Activated T-cell treated with anti-CD3 and anti-CD28 coated beads for 48 hours (primary cell): ENCODE measurements at places on chromosomes 4 and X.
A peak's percentile ranks its signal among the peaks of the same experiment; 100 is the strongest.

DNA sequence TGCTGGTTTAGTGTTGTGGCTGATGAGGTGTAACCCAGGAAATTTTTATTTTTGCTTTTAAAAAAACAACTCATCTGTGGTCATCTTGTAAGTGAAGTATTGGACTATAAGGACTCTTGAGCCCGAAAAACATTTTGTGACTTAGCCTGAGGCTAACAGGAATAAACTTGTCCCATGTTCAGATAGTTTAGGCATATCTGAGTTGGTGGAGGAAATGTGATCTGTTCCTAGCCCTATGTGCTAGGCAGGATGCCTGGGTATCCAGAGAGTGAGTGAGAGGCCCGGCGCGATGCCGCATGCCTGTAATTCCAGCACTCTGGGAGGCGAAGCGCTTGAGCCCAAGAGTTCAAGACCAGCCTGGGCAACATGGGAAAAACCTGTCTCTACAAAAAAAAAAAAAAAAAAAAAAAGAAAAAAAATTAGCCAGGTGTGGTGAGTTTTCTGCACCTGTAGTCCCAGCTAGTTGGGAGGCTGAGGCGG is 3.7 kb downstream of the SMS start:
- no peak for DNase-seq

GRCh38 chr4:94305466-94306225 is 37.0 kb downstream of the HPGDS start:
- DNase-seq: no peak

DNA sequence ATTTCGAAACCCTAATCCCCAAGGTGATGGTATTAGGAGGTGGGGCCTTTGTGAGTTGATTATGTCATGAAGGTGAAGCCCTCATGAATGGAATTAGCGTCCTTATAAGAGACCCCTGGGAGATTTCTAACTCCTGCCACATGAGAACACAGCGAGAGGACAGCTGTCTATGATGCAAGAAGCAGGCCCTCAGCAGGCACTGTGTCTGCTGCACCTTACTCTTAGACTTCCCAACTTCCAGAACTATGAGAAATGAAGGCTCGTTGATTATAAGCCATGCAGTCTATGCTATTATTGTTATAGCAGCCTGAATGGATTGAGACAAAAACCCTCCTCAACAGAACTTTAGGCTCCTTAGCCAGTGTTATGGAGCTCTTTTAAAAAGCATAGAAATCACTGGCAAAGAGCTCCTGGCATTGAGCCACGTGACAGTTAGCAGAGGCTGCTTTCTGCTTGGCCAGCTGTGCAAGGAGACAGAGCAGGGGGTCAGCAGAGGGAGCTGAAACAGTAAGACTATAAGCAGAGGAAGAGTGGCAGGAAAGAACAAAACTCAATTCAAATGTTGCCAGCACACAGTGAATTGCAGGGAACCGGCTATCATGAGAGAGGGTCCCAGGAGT is 219.2 kb upstream of the FAT1 start:
- DNase-seq: no peak

DNA sequence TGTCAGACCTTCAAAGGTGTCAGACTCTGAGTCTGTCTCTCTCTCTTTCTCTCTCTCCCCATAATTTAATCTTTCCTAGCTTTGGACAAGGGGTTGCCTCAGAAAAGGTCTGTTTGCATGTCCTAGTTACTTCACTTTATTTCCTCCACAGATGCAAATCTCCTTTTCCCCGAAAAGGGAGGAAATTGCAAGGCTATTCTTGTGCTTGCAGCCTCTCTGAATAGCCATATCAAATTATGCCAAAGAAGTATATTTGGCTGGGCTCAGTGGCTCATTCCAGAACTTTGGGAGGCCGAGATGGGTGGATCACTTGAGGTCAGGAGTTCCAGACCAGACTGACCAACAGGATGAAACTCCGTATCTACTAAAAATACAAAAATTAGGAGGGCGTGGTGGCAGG is 145.6 kb upstream of the GATB start:
- DNase-seq: no peak

DNA sequence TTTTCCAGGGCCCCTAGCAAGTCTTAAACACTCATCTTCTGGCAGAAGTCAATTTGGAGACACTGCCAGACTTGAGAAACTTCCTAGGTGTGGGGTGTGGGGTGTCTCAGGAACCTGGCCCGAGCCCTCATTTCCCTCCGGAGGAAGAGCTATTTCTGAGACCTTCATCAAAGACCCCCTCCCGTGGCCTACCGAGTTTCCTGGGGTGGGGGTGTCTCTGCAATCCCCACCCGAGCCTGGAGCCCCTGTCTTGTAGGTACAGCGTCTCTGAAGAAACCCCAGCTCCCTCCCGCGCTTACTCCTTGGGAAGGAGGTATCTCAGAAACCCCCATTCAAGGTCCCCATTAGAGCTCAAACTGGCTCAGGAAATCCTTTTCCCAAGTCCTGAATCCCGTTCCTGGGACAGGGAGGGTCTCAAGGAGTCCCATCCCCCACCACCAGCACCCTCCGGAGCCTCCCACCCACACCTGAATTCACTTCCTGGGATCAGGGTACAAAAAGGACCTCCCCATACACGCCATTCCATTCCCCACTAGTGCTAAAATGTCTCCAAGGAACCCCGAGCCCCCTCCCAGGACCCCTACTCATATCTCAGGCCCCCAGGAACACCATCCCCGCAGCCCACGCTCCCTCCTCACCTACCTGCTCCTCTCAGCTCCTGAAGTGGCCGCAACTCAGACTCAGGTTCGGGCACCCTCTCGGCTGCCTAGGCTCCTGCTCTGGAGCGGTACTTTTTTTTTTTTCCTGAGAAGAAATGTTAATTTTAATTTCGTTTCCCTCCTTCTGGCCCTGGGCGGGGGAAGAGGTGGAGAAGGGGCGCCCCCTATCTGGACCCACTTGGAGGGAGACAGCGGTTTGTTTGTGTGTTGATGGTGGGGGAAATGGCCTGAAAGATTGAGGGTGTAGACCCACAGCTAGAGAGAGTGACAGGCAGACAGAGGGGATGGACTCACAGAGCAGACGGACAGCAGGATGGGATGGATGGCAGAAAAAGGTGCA is 1.1 kb downstream of the SLC38A5 start:
- DNase-seq: peak; percentile 30

- DNase-seq: no peak
Measured at GRCh38 chr4:154709550-154709949, 34.2 kb upstream of the LRAT start.

GRCh38 chr4:75950213-75950815 is 9.5 kb upstream of the NAAA start:
- no peak for DNase-seq

DNA sequence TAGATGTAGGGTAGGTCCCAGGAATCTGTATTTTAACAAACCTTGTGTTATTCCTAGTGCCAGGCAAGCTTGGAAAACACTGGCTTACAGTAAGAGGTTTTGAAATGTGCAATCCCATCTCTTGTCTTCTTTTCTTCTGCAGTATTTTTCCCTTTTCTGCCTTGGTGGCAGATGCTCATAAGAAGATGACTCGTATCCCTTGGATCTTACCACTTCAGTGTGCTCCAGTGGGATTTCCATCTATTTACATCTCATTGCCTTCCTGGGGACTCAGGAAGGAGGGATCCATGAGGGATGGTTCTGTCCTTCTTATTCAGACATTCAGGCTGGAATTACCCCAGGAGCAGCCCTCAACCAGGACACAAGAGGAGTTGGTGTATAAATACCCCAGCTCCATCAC is 136.6 kb downstream of the NHS start:
- no peak for DNase-seq

DNA sequence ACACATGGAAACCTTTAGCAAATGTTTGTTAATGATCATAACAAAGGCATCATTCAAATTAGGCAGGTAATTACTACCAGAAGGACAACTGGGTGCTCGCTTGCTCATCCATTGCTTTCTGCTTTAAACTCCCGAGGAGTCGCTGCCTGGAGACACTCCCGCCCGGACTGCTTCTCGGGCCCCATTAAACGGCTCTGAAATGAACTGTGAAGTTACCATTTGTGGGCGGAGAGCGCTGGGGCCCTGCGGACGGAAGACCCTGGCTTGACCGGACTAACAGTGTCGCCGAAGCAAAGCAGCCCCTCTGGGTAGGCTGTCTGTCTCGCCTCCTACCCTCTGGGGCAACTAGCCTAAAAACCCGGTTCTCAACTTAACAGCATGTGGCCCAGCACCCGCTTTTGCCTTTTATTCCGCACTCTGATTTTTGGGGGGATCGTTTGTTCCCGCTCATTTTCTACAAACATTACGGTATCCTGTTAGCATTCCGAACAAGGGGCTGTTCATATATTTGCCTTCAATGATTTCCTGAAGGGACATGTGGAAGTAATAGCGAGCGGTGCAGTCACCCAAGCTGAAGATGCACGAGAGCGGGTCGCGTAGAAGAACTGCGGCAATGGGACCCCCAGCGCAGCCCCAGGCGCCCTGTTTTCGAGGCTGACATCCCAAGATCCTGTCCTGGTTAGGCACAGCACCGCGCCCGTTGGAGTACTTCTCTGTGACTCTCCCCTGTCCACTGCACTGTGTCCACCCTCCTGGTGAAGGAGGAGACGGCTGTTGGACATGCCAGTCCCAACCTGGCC is 1.6 kb upstream of the PDGFRA start:
- DNase-seq: no peak
